ENCODE measurements at places on chromosomes 4 and X.

GRCh38 chr4:20493761-20494353 lies 206.4 kb upstream of the PACRGL start:
- no peak for DNase-seq

GRCh38 chrX:28850955-28851354 lies 263.7 kb downstream of the IL1RAPL1 start:
- DNase-seq, result no peak

- DNase-seq, result no peak
Observed at GRCh38 chr4:161828061-161828460, 335.7 kb downstream of the FSTL5 start.

DNA sequence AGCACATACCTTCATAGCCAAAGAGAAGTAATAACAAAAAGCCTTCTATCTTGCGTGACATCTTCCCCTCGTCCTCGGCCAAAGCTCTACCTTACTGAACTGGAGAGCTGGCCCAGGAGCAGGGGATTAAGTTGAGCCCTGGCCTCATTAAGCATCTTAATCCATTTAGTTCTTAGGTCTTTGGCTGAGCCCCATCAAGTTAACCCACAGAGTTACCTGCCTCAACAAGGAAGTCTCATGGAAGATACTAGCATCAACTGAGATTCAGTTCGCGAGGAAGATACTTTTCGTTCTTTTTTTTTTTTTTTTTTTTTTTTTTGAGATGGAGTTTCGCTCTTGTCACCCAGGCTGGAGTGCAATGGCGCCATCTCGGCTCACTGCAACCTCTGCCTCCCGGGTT lies at the start of gene RS1:
TSS of gene RS1 (minus strand) at position 101 of the 400 bp plus-strand sequence. CDS start at position 61, 40 bp downstream.
- no peak for DNase-seq

DNA sequence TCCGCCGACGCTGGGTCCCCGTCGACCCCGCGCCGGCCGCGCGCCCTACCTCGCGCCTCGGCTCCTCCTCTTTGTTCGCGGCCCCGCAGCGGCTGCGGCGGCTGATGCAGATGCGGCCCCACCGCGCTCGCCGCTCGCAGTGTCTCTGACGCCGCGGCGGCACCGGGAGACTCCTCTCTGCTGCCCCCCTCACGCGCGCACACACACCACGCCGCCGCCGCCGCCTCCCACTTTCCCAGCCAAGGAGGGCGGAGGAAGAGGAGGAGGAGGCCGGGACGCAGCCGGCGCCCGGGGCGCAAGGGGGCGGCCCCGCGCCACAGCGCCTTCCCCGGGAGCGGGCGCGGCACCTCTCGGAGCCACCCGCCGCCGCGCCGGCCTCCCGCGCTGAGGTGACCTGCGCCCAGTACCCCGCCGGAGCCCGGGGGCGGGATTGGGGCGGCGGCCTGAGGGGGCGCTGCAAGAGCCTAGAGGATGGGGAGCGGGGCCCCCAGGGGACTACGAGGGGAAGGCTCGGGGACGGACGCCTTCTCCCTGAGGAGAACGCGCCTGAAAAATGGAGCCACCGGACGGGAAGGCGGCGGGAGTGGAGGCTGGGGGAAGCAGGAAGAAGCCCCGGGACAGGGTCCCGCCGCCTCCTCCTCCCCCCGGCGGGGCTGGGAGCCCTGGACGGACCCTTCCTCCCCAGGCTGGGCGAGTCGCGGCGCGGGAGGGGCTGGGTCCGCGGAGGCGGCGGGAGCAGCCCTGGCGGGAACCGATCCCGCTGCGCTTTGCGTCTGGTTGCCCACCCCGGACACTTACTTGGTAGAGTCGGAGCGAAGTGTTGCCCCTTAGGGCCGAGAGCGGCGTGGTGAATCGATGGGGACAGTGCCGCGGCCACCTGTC lies at the start of gene SH3RF1:
TSS of gene SH3RF1 (minus strand) at position 147 of the 882 bp plus-strand sequence. CDS start 1,744 bp downstream, outside the sequence.
- peak; percentile 43 for DNase-seq

- no peak for DNase-seq
Observed at GRCh38 chrX:545452-545885, 85.1 kb upstream of the SHOX start.

DNA sequence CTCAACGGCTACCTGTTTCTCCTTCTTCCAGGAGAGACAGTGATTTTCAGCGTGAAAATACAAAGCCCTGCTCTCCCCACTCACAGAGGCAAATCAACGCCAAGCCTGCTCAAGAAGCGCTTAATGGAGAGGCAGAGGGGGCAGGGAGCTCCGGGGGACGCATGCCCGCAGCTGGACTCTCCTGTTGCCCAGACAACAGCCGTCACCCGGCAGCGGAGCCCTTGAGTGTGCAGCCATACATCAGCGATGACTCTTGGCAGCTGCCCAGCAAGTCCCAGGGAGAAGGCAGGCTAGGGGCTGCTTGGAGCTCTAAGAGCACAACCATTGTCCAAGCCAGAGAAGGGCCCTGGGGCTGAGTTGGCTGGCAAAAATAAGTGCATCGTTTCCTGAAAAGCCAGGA lies 71.0 kb upstream of the AFAP1 start:
- DNase-seq, result peak; percentile 54

DNA sequence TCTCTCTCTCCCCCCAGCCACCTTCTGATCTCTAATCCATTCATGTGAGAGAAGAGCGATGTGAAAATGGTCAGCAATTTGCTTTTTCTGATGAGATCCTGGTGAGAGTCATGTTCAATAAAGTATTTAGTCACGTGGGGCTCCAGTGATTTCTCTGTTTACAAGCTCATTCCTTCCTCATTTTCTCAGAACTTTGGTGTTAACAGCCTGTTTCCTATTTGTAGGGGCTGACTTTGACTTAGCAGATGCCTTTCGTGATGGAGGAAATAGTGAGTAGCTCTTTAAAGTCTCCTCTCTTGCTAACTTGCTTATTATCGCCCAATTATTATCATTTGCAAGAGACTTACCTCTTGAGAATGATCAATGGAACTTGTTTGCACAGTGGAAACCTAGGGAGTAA lies 72.6 kb upstream of the CD99 start:
- no peak for DNase-seq

DNA sequence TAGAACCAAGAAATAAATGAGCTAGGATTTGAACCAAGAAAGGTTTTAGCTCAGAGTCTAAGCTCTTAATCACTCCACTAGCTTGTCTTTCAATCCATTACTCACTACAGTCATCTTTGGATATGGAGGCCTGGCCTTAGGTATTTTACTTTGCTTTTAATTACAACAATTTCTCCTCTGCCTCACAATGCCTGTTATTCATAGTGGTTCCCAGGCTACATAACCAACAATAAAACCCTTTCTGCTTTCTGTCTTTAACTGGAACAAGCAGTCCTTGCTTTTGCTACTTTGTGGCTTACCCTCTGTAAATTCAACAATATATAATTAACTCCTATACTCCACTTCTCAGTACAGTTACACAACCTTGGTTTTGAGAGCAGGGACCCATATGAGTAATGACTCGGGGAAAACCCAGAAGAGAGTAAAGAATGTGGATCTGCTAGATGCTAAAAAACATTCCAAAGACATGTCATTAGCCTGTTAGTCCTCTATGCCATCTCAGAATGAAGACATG lies 94.7 kb upstream of the NAP1L5 start:
- DNase-seq, result no peak

- DNase-seq, result no peak
Observed at GRCh38 chr4:99861120-99861905, 32.9 kb downstream of the LAMTOR3 start.

Measured in DMS 273 treated with DMSO at 0.1 percent for 48 hours (cell line).